ENCODE measurements at places on chromosomes 5 and 9.
A peak's percentile ranks its signal among the peaks of the same experiment; 100 is the strongest.

- DNase-seq: no peak
Measured at GRCh38 chr5:80229902-80230255, 26.0 kb downstream of the SERINC5 start.

GRCh38 chr5:113090336-113091106 lies 113.9 kb downstream of the DCP2 start:
- DNase-seq: no peak

- DNase-seq: no peak
Measured at GRCh38 chr9:33129886-33130881, 37.0 kb downstream of the B4GALT1 start.

DNA sequence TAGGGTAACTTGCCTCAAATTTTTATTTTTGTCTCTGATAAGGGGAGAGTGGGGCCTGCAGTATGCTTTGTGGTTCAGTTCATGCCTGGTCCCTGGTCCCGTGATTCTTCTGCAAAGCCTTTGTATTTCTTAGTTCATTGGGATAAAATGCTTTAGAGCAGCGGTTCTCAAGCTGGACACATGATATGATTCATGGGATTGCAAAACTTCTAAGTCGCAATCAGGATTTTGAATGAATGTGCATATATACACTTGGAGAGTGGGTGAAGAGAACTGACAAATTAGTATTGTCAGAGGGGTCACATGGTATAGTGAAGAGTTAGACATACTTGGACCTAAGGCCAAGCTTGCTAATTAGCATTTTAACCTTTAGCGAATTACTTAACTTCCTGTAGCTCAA lies 265.4 kb upstream of the KLF9 start:
- no peak for DNase-seq

DNA sequence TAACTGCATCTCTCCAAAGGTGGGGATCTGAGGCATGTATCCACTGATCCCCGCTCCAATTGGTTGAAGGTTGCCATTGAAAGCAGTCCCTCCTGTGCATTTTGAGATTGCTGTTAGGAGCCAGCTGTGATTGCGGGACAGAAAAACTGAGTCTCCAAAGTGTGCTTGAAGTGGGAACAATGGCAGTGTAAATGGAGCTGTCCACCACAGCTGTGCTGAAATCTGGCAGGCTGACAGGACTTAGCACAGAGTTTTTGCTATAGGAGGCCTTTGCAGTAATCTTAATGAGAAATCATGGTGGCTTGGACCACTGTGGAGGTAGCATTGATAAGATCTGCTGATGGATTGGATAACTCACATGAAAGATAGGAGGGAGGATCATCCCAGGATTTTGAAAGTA lies 3.3 kb downstream of the RNF20 start:
- no peak for DNase-seq

- no peak for DNase-seq
Measured at GRCh38 chr9:87615136-87615535, 110.8 kb upstream of the CTSL start.

DNA sequence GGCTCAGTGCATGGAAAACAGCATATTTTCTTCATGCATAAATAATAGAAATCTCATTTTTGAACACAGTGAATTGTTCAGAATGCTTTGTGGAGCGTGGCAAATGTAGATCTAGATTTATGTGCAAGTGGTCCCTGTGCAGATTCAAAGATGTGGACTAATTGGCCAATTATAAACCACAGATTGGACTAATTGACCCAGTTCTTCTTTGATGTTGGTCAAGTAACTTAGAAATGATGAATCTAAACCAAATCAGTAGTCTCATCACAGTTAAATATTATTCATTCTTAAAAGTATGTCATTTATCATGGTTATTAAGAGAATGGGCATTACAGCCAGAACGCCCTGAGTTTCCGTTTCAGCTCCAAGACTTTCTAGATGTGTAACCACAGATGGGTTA lies 11.7 kb upstream of the PDE4D start:
- DNase-seq: no peak

DNA sequence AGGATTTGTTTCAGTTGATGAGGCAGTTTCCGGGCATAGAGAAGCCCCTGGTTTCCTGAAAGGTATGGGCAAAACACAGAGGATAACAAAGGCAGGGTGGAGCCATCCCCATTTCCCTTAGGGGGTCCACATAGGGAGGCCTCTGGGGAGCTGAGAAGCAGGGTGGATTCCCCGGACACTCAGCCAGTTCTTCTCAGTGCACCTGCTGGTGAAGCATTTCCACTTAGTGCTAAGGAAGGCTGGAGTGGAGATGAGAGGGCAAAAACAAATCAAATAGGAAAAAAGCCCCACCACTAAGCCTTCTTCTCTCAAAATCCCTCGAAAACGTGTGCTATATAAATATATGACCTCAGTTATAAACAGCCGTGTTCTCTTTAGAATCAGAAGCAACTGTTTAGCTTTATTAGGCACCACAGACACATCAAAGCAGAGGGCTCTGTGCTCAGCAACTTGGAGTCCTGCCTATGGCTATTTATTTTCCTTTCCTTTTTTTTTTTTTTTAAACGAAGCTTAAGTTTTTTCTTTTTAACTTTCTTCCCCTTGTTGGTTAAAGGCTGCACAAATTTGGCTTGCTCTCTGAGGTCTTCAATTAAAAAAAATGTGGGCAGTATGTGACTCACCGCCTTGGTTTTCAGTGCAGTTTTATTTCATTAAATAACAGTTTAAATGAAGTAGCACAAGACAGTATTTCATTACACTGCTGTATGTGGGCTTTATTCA lies 67.7 kb downstream of the PRDM6 start:
- DNase-seq: no peak

GRCh38 chr5:173878224-173878967 lies 9.8 kb upstream of the CPEB4 start:
- DNase-seq: no peak

DNA sequence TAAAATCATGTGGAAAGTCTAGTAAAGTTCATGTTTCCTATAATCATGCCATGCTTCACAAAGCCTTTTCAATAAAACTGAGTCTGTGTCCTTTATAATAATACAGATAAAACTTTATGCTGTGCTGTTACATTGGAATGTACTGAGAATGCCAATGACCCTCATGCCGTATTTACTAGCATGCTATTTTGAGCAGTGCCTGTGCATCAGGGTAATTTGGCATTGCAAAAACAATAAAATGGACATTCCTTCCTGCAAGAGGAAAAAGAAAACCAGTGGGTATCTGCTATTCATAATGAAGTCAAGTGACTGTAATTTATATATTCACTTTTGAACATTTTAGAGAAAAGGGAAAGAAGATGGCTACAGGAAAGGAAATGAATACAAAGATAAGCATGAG lies 159.0 kb downstream of the PBX3 start:
- DNase-seq: peak; percentile 30

GRCh38 chr9:127570533-127571111 lies 41.5 kb upstream of the STXBP1 start:
- DNase-seq: no peak

- DNase-seq: no peak
Measured at GRCh38 chr5:138967791-138968448, 92.8 kb upstream of the LRRTM2 start.

DNA sequence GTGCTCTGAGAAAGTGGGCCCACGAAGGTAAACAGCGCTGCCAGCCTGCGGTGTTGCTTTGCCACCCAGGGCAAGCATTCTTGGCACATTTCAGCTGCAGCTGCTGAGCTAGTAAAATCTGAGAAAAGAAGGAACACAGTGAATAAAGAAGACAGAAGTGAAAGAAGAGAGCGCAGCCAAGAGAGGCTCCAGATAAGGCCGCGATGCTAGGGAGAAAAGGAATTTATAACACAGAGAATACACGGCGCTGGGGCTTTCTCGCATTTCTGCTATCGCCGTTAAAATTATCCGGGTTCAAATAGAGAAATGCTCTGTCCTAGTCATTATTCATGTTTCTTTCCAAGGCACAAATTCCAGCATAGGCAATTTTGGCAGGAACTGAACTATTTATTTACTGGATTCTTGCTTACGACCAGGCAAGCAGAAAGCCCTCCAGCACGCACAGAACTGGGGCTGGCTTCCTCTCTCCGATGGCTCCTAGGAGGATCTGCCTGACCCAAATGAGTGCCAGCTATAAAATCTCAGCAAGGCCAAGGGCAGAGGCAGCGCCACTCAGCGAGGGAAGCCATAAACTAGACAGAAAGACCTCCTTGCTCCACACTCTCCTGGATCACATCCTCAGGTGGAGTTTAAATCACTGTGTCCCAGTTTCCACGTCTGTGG lies 111.2 kb downstream of the ATPSCKMT start:
- DNase-seq: no peak

DNA sequence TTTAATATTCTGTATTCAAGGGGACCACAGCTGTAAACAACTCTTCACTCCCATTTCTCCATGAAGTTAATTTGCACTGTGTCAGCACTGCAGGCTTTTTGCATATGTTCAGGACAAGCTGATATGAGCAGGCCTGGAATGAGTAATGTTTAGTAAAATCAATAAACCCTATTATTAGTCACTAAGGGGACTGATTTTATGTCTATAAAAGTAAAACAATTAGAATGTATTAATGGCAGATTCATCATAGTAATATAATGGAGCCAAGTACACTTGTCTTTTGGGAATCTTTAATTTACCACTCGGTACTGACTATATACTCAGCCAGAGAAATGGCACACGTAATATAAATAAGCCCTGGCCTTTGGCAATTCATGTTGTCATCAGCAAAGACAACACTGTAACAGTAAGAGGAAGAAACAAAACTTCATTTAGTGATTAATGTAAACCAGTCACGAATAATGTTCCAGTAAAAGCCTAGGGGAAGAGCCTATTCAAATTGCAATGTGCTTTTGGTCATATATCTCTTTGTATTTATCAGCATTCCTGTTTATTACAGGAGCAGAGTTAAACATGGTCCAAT lies 111.6 kb downstream of the ZNF608 start:
- DNase-seq: no peak

DNA sequence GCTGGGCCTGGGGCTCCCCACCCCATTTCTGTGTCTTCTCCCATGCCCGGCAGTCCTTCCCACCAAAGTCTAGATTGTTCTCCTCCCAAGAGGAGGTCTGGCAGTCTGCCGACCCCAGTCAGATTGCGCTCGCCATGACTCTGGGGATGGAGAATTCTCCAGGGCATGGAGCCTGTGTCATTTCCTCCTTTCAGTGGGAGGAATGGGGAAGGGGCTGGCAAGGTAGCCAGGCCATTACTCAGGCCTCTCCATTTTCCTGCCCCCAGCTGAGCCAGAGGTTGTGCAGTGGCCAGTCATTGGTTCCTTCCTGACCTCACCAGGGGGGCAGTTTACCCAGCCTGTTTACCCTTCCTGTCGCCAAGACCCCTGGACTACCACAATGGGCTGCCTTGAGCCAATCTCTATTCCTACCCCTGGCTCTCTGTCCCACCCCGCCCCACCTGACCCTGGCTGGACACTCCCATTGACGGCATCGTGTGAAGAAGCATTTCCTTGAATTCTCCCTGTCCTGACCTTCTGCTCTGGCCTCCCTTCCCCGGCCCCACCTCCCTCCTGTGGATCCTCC lies 628 bp downstream of the SYNPO start:
- DNase-seq: no peak

DNA sequence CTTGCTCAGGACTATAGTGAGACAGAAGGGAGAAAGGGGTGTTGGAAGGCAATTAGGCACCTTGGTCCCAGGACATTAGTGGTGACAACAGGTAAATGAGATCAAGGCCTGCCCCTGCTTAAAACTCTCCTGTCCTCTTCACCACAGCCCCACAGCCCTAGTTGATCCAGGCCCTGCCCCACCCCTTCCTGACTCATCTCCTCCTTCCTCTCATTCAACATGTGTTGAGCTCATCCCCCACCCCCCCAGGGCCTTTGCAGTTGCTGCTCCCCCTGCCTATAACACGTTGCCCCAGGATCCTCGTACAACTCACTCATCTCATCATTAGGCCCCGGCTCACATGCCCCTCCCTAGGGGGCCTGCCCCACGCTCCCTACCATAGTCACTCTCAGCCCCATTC lies 66.8 kb downstream of the TSPAN17 start:
- DNase-seq: no peak

GRCh38 chr5:173395257-173395932 lies 67.2 kb upstream of the STC2 start:
- DNase-seq: peak; percentile 41

DNA sequence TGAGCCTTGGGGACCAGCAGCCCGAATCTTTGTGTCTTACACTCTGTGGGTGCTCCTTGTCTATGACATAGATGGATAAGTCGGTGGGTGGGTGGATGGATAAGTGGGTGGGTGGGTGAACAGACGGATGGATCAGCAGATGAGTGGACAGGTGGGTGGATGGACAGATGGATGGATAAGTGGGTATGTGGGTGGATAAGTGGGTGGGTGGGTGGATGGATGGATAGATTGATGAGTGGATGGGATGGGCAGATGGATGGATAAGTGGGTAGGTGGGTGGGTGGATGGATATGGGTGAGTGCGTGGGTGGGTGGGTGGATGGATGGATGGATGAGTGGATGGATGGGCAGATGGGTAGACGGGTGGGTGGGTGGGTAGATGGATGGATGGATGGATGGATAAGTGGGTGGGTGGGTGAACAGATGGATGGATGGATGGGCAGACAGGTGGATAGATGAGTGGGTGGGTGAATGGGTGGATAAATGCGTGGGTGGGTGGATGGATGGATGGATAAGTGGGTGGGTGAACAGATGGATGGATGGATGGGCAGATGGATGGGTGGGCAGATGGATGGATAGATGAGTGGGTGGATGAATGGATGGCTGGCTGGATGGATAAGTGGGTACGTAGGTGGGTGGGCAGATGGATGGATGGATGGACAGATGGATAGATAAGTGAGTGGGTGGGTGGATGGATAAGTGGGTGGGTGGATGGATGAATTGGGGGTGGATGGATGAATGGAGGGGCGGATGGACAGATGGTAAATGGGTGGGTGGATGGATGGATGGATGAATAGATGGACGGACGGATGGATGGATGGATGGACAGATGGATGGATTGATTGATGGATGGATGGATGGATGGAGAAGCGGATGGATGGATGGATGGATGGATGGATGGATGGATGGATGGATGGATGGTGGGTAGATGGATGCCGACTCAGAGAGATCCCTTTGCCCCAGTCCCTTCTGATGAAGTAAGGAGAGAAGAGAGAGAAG lies 121.2 kb downstream of the VAV2 start:
- no peak for DNase-seq

GRCh38 chr9:19057033-19057432 lies 7.8 kb downstream of the RRAGA start:
- DNase-seq: no peak

GRCh38 chr9:137891588-137892423 lies 14.2 kb downstream of the CACNA1B start:
- DNase-seq: no peak

DNA sequence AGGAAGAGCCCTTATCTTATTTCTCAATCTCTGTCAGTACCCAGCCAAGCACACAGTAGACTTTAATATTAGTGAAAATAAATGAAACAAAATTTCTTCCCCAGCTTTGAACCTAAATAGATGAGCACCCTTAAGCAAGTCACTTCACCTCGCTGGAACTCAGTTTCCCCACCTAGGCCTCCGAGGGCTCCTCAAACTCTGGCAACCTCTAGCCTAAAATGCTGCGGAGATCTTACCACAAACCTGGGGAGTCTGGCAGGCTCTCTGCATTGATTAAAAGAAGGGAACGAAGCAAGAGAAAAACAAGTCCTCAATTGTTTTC lies 326 bp downstream of the RIGI start:
- no peak for DNase-seq

GRCh38 chr9:16801871-16802466 lies 68.5 kb downstream of the BNC2 start:
- DNase-seq: no peak

- DNase-seq: no peak
Measured at GRCh38 chr5:44011518-44011917, 377.7 kb downstream of the FGF10 start.

Data from HS-27A (cell line).